Psoas muscle (tissue), 8 donors: ENCODE measurements at places on chromosomes 12 and 14. TPM values are rescaled to one million over a fixed set of nuclear protein-coding genes. Genes with fewer than 3 reads are reported as not detected.

The PLBD1 gene
- total RNA-seq, result 10.6 TPM

The SLC25A21 gene
- 0.16 TPM for total RNA-seq

The NYNRIN gene
- total RNA-seq, result 2.7 TPM

The CDKN1B gene
- 32.2 TPM for total RNA-seq

The ANG gene
- 6.5 TPM for total RNA-seq

The CPNE6 gene
- total RNA-seq, result not detected

The TRHDE gene
- total RNA-seq, result 1.6 TPM

The CISTR gene
- total RNA-seq, result not detected

The TSPAN19 gene
- not detected for total RNA-seq

The PIWIL1 gene
- total RNA-seq, result not detected

The KRT79 gene
- total RNA-seq, result not detected

The AICDA gene
- not detected for total RNA-seq

The JPH4 gene
- 0.05 TPM for total RNA-seq

The SCAF11 gene
- 69.6 TPM for total RNA-seq

The PMEL gene
- total RNA-seq, result not detected

The TSPAN8 gene
- 24.9 TPM for total RNA-seq

The IFT43 gene
- 10.4 TPM for total RNA-seq

The BEGAIN gene
- 1.0 TPM for total RNA-seq

The DDX54 gene
- total RNA-seq, result 79.4 TPM

The SMIM41 gene
- 0.16 TPM for total RNA-seq

The CLEC7A gene
- total RNA-seq, result 1.0 TPM

The PTHLH gene
- total RNA-seq, result not detected

The DEPDC4 gene
- total RNA-seq, result 0.32 TPM

The CLEC1A gene
- 1.5 TPM for total RNA-seq

The CRACR2A gene
- 1.7 TPM for total RNA-seq

The OR4K2 gene
- total RNA-seq, result not detected

The SERPINA3 gene
- 1,141 TPM for total RNA-seq
